ENCODE measurements at places on chromosomes 13 and 19. TPM values are rescaled to one million over a fixed set of nuclear protein-coding genes. Genes with fewer than 3 reads are reported as not detected.

GRCh38 chr19:39816287-39817048 is 17.5 kb downstream of the DYRK1B start:
- no peak for DNase-seq

- DNase-seq = no peak
Measured at GRCh38 chr19:56273563-56274117, 1.1 kb downstream of the EDDM13 start.

DNA sequence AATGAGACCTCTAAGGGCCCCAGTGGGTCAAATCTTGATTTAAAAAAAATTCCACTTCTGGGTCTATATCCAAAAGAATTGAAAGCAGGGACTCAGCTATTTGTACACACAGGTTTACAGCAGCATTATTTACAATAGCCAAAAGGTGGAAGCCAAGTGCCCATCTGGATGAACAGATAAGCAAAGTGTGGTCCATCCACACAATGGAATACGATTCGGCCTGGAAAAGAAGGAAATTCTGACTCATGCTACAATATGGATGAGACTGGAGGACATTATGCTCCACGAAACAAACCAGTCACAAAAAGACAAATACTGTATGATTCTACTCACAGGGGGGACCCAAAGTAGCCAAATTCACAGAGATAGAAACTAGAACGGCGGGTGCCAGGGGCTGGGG is 76.7 kb downstream of the CACNA1A start:
- no peak for DNase-seq

- no peak for DNase-seq
Measured at GRCh38 chr19:13089139-13089856, 13.4 kb downstream of the LYL1 start.

The DIAPH3 gene
- total RNA-seq = 17.8 TPM

- DNase-seq = no peak
Measured at GRCh38 chr13:94622344-94622743, 20.7 kb downstream of the GPR180 start.

The IER2 gene
- 94.5 TPM for total RNA-seq

The BBC3 gene
- 17.9 TPM for total RNA-seq

The CGB5 gene
- total RNA-seq = not detected

The MAST1 gene
- total RNA-seq = 0.44 TPM

DNA sequence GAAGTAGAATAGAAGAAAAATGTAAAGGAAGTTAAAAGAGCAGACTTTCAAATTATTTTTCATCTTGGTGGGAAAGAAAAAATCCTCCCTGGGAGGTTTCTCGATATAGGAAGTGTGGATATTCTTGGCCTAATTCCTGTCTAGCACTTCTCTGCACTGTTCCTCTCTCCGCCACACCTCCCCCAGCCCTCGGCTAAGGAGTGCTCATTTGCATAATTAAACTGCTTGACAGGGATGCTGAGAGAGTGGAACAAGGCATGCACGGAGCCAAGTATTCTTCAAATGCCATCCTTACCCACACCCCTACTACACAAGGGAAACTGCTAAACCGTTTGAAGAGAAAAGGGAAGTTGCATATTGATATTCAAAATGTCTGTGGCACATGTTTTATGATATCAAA is 511.0 kb upstream of the HTR2A start:
- DNase-seq = no peak

The OR7D2 gene
- total RNA-seq = not detected

All from GM12878 (cell line).